ENCODE measurements at places on chromosomes 6 and 20.

GRCh38 chr6:37134396-37135191, 35.4 kb upstream of the PIM1 start:
- peak; percentile 64 for DNase-seq

- no peak for DNase-seq
Observed at GRCh38 chr20:31497838-31498540, 16.3 kb upstream of the HM13 start.

DNA sequence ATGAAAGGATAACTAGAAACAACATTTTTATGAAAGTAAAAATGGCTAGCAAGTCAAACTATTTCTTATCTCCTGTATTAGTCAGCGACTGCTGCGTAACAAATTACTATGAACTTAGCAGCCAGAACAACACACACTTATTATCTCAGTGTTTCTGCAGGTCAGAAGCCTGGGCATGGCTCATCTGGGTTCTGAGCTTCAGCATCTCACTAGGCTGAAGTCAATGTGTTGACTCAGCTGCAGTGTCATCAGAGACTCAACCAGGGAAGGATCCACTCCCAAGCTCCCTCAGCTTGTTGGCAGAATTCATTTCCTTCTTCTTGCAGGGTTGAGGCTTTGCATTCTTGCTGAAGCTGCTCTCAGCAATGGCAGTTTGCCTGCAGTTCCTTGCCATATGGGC, 33.2 kb upstream of the IGF2R start:
- DNase-seq = no peak

DNA sequence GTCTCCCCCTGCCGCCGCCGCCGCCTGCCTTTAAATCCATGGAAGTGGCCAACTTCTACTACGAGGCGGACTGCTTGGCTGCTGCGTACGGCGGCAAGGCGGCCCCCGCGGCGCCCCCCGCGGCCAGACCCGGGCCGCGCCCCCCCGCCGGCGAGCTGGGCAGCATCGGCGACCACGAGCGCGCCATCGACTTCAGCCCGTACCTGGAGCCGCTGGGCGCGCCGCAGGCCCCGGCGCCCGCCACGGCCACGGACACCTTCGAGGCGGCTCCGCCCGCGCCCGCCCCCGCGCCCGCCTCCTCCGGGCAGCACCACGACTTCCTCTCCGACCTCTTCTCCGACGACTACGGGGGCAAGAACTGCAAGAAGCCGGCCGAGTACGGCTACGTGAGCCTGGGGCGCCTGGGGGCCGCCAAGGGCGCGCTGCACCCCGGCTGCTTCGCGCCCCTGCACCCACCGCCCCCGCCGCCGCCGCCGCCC, 474 bp downstream of the CEBPB start:
- peak; percentile 81 for DNase-seq

- DNase-seq = no peak
Observed at GRCh38 chr6:74369556-74369993, 673.6 kb downstream of the CD109 start.

DNA sequence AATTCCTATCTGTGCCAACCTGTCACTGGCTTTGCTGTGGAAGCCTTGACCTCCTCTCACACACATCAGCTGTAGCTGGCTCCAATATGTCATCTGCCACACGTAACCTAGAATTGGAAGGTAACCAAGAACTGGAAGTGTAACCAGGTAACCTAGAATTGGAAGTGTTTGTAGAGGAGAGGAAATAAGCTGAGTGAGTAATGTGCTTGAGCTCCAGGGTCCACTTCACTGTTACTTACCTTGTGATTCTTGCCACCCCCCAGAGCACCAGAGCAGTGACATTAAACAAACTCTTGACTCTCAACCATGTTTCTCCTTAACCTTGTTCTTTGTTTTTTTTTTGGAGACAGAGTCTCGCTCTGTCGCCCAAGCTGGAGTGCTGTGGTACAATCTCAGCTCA, 350.5 kb downstream of the NRN1 start:
- no peak for DNase-seq

GRCh38 chr6:150537893-150538292, 61.8 kb upstream of the PLEKHG1 start:
- DNase-seq = no peak

GRCh38 chr6:138285800-138286199, 67.5 kb upstream of the PBOV1 start:
- no peak for DNase-seq

- DNase-seq = no peak
Observed at GRCh38 chr20:51036226-51036625, 13.3 kb upstream of the KCNG1 start.
